ENCODE measurements at places on chromosomes 13 and 19. TPM values are rescaled to one million over a fixed set of nuclear protein-coding genes. Genes with fewer than 3 reads are reported as not detected.

NR2F6 gene
- total RNA-seq, result 61.2 TPM

ZNF69 gene
- 25.1 TPM for total RNA-seq

STARD13 gene
- 24.5 TPM for total RNA-seq

DNA sequence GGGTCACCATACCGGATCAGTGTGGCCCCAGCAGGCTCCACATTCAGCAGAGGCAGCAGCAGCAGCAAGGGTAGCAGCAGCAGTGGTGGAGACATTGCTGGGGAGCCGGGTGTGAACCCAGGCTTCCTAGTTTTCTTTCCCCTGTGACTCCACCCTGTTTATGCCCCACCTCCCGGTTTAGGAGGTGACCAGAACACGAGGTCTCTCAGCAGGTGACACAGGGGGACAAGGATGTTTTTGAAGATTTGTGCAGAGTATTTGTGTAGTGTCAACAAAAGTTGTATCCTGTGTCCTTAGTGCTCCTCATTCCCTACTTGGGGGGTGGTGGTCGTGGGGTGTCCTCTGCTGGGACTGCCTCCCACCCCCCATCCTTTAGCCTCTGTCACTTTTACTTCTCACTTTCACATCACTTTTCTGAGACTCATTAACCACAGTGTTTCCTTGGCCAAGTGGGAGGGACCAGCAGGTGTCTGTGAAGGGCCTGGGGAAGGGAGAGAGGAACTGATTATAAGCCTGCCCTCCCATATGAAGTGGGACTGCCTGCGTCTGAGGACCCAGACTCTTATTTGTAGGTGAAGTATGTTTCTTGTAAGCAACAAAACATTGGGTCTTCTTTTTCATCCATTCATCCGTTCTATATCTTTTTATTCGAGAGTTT, 15.6 kb upstream of the KCNC3 start:
- H3K27ac ChIP-seq, result no peak overlapping the region
- no peaks in the 10 kb centered on the region for H3K4me1 ChIP-seq
- no peak overlapping the region for H3K4me3 ChIP-seq
- DNase-seq, result no peak

DNA sequence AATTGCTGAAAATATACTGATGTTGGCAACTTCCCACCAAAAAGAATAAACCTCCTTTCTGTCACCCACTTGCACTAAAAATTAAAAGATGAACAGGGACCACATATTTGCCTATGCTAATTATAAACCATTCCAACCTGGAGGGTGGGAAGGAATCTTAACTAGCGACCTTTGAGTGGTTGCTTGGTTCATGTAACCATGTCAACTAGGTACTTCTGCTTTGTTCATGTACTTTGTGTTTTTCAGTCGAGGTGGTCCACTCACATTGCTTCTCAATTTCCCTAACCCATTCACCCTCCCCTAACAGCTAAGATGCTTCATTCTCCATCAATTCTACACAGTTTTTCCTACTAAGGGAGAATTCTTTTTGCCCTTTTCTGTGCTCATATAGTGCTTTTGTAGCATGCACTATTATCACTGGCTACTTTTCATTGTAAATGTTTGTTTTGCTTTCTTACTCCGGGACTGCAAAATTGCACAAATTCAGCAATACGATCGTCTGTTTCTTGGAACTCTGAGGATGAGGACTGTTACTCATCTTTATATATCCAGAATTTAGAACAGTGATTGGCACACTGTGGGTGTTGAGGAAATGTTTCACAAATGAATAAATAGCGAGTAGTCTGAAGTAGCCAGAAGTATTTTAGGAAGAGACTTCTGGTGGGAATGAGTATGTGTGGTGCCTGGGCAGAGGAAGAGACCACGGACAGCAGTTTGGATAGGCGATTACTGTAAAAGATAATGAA, 187.5 kb downstream of the GPC6 start:
- H3K27ac ChIP-seq, result no peak overlapping the region
- H3K4me1 ChIP-seq, result no peaks in the 10 kb centered on the region
- no peaks in the 10 kb centered on the region for H3K36me3 ChIP-seq
- no peak overlapping the region for H3K4me3 ChIP-seq

DNA sequence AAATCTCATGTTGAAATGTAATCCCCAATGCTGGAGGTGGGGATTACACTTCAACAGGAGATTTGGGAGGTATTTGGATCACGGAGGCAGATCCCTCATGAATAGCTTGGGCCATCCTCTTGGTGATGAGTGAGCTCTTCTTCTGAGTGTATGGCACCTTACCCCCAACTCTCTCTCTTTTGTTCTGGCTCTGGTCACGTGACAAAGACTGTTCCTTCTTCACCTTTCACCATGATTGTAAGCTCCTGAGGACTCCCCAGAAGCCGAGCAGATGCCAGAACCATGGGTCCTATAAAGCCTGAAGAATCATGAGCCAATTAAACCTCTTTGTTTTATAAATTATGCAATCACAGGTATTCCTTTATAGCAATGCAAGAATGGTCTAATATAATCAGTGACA, 684.2 kb downstream of the LIG4 start:
- peaks cover 1% of the 10 kb centered on the region for H3K27me3 ChIP-seq
- H3K4me1 ChIP-seq, result no peaks in the 10 kb centered on the region
- no peaks in the 10 kb centered on the region for H3K36me3 ChIP-seq
- no peak overlapping the region for H3K4me3 ChIP-seq

DNA sequence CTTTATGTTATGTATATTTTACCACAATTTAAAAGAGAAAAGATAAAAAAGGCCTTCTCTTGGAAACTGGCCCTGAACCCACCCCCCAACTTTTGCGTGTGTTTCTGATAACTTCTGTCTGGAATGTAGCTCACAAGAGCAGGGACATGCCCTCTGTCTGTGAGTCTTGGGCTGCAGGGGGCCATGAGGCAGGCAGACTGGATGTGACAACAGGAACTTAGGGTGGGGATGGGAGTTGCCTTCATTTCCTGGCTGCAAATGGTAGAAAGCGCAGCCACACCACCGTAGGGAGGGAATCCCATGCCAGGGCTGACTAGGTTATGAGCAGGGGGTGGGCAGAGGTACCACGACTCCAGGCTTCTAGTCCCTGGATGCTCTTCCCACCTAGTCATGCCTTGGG, 21.9 kb downstream of the CILP2 start:
- H3K4me3 ChIP-seq, result no peak overlapping the region
- H3K27ac ChIP-seq, result no peak overlapping the region
- no peaks in the 10 kb centered on the region for H3K27me3 ChIP-seq

DNA sequence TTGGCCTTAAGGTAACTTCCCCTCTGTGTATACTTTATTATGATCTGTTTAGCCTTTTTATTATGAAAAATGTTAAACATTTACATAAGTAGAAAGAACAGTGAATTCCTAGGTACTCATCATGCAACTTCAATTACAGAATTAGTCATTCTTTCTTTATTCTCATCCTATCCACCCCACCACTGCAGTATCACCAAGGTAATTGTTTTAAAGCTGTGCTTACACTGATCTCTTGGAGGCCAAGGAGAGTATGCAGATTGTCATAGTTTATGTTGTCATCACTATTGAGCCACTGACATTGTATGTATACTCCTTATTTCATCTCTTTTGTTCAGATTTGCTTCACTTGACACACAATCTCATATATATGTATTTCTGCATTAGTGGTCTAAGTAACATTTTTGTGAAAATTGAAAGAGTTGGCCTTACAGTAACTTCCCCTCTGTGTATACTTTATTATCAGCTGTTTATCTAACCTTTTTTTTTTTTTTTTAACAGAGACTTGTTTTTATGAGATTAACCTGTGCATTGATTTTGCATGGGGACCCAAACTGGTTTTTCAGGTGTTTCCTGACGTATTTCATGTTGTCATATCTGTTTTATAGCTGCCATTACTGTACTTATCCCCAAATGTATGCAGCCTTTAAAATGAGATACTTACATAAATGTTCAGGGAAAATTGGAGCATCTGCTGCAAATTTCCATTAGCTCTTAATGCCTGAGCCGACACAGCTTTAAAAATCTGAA, 4.5 kb downstream of the ZNF507 start:
- peaks cover 39% of the 10 kb centered on the region for H3K4me1 ChIP-seq
- DNase-seq, result no peak
- H3K4me3 ChIP-seq, result no peak overlapping the region
